ENCODE measurements at places on chromosomes 5 and 9.

DNA sequence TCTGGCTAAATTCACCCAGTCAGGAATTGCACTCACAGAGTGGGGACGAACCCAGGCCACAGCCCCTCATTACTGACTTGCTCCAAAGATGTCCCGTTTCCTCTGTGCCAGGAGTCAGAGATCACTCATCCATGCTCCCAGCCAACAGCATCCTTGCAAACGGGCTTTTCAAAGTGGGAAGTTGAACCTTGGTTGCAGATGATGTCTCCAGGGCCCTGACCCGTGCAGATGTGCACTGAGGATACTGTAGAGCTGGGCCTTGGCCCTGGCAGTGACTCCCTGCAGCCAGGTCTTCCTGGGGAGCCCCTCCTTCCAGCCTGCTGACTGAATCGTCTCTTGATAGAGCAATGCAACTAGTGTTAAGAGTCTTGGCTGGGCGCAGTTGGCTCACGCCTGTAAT lies 22.3 kb downstream of the TCF7 start:
- DNase-seq: no peak

DNA sequence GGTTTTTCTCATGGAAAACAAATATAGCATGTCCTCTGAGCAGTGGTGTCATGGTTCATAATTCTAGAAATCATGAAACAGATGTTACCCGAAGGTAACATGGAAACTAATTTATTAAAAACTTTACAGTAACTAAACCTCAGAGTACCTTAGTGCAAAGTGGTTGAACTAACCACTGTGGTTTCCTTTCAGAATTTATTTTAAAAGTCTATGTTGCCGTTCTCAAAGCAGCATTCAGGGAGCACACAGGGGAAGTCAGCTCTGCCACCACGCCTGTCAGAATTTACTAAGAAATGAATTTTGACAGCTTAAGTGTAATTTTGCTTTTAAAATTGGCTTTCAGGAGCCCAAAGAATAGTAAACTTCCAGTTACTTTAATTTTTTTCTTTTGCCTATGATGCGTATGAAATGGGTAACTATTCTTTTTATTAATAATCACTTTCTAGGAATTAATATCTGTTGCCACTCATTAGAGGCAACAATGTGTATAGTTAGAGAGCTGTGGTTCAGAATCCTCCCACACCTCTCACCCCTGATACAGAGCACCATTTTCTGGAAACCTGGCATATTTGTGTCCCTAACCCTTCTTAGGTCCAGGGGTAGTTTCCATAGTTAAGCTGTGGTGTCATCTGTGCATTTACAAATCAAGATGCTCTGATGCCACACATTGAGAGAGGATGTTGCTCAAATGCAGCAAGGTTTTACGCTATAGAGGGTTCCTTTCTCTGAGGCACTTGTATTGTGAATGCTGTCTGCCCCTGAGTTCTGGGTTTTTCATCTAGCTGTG lies 202.6 kb downstream of the ZSWIM6 start:
- peak; percentile 53 for DNase-seq

- no peak for DNase-seq
These were observed 490.5 kb upstream of the ZNF608 start for GRCh38 chr5:125236981-125237380.

- no peak for DNase-seq
These were observed 99.6 kb upstream of the CCDC112 start for GRCh38 chr5:115396081-115396480.

GRCh38 chr5:128649192-128649591 lies 111.1 kb upstream of the FBN2 start:
- no peak for DNase-seq

- DNase-seq: no peak
These were observed 299.4 kb downstream of the PARP8 start for GRCh38 chr5:50965654-50966375.

- no peak for DNase-seq
These were observed 321.8 kb downstream of the PSAT1 start for GRCh38 chr9:78618735-78619134.

- DNase-seq: no peak
These were observed 5.7 kb downstream of the TBCA start for GRCh38 chr5:77770293-77771005.

DNA sequence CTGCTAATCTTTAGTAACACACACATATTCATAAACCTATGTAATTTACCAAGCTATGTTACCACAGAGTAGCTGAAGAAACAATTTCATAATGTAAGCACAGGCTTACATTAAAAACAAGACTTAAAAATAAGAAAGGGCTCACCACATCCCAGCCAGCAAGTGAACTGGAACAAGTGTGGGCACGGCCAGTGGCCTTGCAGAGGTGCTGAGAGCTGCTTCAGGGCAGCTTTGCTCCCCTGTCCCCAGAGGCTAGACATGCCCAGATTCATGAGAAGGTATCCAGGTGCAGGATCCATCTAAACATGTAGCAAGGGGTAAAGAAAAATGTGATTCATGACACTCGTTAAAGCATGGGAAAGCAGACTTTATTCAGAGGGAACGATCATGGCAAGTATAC lies 62.0 kb upstream of the CKS2 start:
- no peak for DNase-seq

DNA sequence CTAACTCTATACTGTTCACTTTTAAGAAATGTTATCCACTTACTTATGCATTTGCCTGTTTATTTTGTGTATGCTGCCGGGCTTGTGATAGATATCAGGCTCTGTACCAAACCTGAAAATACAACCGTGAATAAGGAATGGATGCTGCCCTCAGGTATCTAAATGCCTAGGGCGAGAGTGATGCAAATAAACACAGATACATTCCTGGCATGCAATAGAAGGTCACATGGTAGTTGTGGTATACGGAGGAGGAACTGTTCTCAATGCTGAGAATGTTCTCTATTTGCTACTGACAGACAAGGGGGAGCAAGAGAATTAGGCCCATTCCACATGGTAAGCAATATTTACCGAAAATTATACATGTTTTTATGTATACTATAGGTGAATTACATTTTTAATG lies 227.8 kb downstream of the ICE1 start:
- DNase-seq: no peak

GRCh38 chr9:90012949-90013348 lies 408.1 kb downstream of the GADD45G start:
- no peak for DNase-seq

DNA sequence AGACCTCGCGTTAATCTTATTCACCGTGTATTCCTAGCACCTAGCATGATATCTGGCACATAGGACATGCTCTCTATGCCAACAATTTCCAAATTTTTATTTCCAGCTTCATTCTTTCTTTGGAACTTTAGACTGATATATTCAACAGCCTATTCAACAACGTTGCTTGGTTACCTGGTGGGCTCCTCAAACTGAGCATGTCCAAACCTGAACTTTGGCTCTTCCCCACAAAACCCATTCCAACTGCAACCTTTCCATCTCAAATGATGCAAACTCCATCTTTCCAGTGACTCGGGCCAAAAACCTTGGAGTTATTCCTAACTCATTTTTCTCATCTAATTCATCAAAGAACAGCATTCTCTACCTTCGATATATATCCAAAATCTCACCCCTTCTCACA lies 525.2 kb downstream of the AGTPBP1 start:
- no peak for DNase-seq

DNA sequence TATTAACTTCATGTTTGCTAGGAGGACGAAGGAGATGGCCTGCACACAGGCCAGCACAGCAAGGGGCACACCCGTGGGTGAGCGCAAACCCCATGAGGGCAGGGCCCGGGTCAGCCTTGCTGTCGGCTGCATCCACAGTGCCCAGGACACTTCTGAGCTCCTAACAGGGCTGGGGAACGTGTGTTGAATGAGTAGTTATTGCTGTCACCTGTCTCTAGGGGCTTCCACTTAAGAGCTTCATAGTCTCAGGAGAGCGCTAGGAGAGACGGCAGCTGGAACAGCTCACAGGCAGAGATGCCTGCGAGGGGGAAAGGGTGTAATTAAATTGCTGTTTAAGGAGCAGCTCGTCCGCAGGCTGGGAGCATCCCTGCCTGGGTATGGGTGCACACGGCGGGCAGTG lies 91.4 kb upstream of the NEURL1B start:
- no peak for DNase-seq

DNA sequence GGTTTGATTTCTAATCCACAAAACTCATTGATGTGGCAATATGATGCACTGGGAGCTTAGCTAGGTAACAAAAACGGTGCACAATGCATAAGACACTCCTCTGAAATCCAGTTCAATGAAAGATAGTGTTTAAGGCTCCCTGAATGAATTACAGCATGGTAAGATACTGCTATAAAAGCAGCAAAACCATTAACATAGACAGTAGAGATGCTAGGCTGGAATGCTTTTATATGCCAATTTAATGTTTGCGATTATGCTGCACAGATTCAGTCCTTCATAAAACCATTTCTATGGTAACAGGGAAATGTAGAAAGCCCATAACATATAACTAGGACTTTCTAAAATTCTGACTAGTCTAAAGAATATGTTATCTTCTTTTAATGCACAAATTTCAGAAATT lies 180.8 kb upstream of the NUDT12 start:
- DNase-seq: no peak

GRCh38 chr9:77999231-77999631 lies 32.4 kb downstream of the GNAQ start:
- DNase-seq: no peak

DNA sequence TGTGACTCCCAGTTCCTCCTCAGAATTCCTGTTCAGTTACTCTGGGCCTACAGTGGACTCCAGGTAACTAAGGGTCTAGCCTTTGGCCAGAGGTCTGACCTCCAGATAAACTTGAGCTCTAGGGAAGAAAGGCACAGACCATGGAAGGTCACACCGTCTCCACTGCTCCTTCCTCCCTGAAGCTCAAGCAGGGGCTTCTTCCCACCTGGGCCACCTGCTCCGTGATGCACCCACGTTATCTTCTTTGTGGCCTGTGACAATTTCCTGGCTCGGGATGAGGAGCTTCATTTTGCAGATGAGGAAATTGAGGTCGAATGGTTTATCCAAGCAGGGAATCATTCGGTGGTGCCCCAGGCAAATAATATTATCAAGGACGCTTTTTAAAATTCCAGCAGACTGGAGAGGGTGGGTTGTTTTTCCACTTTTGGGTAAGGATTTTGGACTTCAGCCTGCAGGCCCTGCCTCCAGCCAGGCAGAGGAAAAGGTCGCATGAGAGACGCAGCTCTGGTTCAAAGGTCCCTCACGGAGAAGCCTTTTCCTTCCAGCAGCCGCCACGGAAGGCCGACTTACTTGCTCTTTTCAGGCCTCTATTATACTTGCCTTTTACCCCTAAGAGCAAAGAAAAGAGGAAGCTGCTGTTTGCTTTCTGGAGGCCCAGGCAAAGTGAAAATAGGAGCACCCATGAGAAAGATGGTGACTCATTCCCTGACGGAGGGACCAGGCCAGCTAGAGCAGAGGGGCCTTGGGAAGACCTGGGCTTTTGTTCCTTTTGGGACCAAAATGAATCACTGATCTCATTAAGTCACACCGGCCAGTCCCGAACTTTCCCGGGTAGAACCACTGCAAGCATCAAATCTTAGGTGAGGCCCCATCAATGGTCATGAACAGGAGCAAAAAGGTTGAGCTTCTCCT lies 22.8 kb upstream of the DUSP1 start:
- DNase-seq: peak; percentile 50

DNA sequence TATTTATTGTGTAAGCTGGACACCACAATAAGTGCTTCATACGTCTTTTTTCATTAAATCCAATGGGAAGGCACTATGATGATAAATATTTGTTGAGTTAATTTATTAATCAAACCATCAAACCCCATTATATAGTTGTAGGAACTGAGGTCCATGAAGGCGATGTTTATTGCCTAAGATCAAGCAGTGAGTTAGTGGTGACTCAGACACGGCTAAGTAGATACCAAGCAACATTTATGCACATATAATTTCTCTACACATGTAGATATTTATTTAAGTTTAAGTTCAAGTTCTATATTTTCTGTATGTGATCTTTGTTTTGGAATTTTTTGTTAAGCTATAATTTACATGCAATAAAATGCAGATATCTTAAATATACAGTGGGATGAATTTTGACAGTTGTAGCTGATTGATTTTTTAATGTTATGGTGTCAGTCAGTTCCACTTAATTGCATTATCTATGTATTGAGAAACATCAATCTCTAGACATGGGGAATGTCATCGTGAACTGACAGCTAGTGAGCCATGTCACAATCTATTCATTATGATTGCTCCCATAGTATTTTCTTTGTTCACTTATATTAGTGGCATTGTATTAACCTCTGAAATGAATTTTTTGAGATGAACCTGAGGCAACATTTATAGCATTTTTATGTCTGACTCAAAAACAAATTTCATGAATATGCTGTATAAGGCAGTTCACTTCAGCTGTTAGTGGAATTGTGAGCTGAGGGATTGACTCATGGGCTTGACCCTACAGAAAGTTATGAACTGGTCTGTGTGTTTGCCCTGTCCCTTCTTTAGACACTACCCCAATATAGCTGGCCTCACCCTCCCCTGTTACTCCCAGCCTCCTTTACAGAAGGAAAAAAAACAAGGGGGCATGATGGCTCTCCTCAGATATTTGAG lies 11.9 kb upstream of the GARNL3 start:
- DNase-seq: no peak

GRCh38 chr5:38023799-38024198 lies 184.0 kb upstream of the GDNF start:
- no peak for DNase-seq

GRCh38 chr9:2765250-2765880 lies 48.1 kb downstream of the KCNV2 start:
- DNase-seq: peak; percentile 15

- peak; percentile 32 for DNase-seq
These were observed 6.7 kb upstream of the CDH6 start for GRCh38 chr5:31186672-31187267.

- no peak for DNase-seq
These were observed 5.4 kb downstream of the IPPK start for GRCh38 chr9:92664394-92665152.

DNA sequence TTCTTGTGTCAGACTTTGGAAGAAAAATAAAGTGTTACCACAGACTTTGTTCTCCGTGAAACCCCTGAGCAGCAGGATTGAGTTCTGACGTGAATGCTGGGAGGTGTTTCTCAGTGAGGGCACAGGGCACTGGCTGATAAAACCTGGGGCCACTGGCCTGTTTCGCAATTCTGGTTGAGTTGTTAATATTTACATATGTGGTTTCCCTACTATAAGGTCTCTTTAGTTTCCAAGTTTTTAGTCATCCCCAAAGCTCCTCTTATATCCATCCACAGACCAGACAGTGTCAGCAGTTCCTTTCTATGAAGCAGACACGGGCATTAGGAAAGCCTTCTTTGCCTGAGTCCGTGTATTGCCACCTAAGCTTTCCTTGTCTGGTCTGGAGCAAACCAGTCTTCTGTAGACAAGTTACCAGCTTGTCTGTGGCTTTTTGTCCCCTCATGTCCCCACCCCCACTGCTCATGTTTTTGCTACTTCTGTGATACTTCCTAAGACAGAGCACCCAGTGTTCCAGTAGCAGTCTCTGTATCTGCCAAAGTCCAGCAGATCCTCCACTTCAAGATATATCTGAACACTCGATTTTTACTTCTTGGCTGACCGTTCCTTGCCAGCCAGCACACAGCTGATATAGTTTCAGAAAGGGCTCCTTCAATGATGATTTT lies 42.0 kb downstream of the ACO1 start:
- DNase-seq: no peak
